ENCODE measurements at places on chromosomes 1 and 21. TPM values are rescaled to one million over a fixed set of nuclear protein-coding genes. Genes with fewer than 3 reads are reported as not detected.

The GJA8 gene
- not detected for total RNA-seq

The BRWD1 gene
- total RNA-seq, result 42.9 TPM

The LCE1E gene
- not detected for total RNA-seq

The KLF17 gene
- total RNA-seq, result not detected

The OR2L2 gene
- total RNA-seq, result 0.10 TPM

The SPRR3 gene
- 0.57 TPM for total RNA-seq

The TRAF3IP3 gene
- total RNA-seq, result not detected

The APCS gene
- total RNA-seq, result not detected

The PERM1 gene
- total RNA-seq, result 0.60 TPM

The UCHL5 gene
- 37.0 TPM for total RNA-seq
